ENCODE measurements at places on chromosomes 16 and 17.
A peak's percentile ranks its signal among the peaks of the same experiment; 100 is the strongest.

DNA sequence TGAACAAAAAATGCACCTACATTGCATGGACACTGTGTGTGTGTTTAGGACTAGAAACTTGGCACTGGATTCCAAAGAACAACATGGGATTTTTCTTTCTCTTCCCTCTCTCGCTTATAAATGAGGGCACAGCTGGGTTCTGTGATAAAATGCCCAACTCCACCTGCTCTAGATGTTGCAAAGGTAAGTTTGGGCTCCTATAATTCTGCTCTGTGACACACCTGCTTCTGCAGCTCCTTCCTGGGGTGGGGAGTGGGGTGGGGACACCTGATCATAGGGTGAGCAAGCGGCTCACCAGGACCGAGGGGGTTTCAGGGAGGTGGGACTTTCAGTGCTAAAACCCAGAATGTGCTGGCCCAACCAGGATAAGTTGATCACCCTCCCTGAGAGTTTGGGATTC, 104.3 kb downstream of the AXIN2 start:
- no peak for DNase-seq

DNA sequence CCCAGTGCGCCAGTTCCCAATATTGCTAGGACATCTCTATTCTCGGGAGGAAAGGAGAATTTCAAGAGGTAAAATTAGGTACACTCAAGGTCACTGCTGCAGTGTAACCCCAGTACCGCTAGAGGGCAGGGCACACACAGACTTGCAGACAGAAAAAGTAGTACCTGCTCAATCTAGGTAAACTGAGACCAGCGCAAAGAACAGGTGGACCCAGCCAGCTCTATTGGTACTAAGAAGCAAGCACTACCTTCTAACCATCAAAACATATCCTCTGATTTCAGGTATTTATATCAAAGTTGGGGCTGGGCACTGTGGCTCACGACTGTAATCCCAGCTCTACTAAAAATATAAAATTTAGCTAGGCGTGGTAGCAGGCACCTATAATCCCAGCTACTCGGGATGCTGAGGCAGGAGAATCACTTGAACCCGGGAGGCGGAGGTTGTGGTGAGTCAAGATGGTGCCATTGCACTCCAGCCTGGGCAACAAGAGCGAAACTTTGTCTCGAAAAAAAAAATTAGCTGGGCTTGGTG, 3.6 kb upstream of the WDR81 start:
- DNase-seq: no peak

DNA sequence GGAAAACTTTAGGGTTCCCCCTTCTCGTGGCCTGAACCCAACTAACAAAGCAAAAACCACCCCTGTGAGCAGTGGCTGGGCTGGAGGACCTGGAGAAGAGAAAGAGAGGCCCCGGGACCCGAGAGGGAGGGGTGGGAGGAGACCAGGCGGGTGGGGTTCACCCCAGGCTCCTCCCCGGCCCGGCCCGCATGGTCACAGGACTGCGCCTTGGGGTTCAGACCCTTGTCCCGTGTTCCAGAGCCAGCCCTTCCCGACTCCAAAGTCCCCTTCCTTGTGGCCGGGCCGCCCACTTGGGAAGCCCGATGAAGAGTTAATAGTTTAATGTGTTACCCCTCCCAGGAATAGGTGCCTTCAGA, 852 bp downstream of the MARVELD3 start:
- DNase-seq: no peak

DNA sequence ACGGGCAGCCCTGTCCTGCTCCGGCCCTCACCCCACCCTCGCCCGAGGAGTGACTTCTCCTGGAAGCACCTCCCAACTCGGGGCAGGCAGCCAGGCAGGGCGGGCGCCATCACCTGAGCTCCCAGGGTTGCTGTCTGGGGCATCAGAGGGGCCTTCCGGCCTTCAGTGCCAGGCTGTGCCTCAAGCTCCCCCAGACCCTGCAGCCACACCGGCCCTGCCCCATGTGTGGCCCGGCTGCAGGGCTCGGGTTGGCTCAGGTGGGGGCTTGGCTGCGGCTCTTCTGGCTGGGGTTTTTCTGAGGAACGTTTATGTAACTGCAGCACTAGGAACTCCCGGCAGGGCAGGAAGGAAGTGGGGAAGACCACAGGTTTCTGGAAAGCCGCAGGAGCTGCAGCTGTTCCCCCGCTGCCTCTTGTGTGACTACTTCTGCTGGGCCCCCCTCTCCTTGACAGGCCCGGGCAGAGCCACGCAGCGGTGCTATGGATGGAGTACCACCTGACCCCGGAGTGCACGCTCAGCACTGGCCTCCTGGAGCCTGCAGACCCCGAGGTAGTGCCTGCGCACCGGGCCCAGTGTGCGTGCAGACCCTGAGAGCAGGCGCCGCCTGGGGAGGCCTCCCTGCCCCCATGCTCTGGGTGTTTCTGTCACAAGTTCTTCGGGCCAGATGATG, 45.6 kb downstream of the PRMT7 start:
- DNase-seq: peak; percentile 89

- DNase-seq: no peak
These were observed 19.1 kb upstream of the SP6 start for GRCh38 chr17:47870056-47870455.

GRCh38 chr17:46915596-46915995, 7.4 kb upstream of the GOSR2 start:
- no peak for DNase-seq

GRCh38 chr16:87704754-87705353, 60.9 kb downstream of the KLHDC4 start:
- no peak for DNase-seq

DNA sequence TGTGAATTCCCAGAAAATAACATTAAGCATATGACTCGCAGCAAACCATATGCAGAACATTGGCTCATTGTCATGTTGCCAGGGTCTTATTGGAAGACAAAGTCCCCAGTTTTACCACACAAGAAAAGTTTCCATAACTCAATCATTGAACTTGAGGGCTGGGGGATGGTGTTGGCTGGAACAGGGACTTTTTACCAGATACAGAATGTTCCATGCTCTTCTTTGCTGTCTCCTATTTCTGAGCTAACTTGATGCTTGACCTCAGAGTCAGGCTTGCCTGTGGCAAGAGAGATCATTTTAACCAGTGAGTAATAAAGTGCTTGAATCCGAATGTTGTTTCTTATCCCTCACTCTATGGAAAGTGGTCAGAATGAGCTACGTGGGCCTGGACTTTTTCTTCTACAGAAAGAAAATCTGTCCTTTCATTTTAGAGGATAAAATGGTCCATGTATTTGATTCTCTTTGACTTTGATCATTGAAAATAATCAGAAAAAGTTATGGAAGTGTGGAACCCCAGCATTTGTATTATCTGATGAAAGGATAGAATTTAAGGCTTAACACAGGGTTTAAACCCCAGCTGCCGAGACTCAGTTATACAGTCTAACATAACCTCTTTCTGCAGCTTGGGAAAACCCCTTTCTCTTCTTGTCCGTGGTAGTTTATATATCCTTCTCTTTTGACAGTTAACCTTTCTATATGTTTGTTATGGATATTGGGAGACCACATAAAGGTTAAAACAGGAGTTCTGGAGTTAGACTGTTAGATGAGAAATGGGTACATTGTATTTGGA, 67.0 kb downstream of the TUBD1 start:
- no peak for DNase-seq

- peak; percentile 21 for DNase-seq
These were observed 76.0 kb downstream of the CHD9NB start for GRCh38 chr16:52976539-52977167.

DNA sequence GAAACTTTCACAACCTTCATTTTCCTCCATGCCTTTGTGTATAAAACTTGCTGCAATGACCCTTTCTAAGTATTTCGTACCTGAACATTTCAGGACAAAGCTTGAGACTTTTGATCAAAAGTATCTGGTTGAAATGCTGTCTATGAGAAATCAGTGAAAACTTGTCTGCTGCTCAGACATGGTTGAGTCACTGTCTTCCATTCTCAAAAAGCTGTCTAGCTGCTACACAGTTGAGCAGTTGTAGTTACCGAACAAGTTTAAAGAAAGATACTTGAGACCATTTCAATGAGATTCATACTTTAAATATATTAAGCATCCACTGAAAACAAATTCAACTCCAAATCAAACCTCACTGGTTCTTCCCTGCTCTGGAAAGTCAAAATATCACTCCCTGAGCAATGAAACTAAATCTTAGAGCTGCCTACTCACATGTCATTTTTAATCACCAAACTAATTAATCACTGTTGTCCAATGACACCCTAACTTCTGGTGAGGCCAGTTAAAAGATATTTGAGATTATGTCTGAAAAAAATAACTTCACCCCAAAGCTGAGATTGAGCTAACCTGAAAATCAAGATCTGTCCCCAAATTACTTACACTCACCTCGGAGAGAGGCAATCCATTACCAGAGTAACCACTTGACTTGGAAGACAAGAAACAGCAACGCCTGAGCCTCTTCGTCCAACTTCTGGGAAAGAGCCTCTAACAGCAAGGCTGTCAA, 488 bp downstream of the TMEM100 start:
- no peak for DNase-seq

GRCh38 chr16:65227150-65227835, 105.4 kb upstream of the CDH11 start:
- no peak for DNase-seq

GRCh38 chr16:75319513-75320411, 68.3 kb upstream of the BCAR1 start:
- DNase-seq: no peak

GRCh38 chr16:69820926-69821541, 58.9 kb downstream of the WWP2 start:
- DNase-seq: no peak

GRCh38 chr16:70695331-70696070, 9.6 kb upstream of the MTSS2 start:
- no peak for DNase-seq

GRCh38 chr17:47877368-47878034, 18.5 kb upstream of the SP2 start:
- DNase-seq: no peak
